ENCODE measurements at places on chromosomes 2 and 18.

GRCh38 chr2:66843847-66844246 lies 408.9 kb downstream of the MEIS1 start:
- no peak for DNase-seq

DNA sequence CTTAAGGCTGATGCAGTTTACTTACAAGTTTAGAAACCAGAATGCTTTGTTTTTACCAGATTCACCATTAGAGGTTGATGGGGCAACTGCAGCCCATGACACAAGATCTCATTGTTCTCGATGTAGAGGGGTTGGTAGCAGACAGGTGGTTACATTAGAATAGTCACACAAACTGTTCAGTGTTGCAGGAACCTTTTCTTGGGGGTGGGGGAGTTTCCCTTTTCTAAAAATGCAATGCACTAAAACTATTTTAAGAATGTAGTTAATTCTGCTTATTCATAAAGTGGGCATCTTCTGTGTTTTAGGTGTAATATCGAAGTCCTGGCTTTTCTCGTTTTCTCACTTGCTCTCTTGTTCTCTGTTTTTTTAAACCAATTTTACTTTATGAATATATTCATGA lies 99.4 kb upstream of the IL1R2 start:
- DNase-seq = no peak

- DNase-seq = peak; percentile 45
These were observed 4.9 kb upstream of the ZC3H8 start for GRCh38 chr2:112259509-112260294.

DNA sequence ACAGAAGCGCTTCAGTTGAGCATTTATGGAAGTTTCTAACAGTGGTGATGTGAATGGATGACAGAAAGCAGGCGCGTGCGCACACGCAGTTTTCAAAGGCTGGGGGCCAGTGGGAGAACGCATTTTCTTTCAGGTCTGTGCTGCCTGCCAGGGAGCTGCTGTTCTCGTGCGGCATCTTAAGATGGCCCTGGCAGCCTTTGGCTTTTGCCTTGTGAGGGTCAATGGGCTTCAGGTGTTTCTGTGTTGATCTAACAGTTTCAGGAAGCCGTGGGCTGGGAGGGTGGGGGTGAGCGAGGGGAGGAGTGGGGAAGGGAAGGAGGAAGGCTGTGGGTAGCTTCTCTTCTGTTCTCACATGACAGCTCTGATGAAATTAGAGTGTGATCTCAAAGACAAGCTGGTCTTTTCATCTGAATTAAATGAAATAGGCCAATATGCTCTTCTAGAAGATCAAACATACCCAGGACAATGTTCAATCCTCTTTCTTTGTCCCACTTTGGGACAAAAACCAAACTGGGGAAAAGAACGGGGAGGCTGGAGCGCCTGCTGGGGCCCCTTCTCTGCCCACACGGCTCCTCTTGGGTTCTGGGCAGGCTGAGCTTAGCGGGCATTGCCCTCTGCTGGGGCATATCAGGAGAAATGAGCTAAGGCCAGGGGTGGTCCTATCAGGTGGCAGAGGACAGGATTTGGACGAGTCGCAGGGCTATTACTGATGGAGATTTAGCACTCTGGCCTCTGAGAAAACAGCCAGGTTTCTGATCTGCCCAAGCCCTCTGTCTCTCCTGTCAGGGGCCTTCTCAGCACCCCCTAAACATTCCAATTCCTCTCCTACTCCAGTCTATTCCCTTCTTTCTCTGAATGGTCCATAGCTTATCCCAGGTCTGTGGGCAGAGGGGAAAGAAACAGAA lies 126.2 kb upstream of the LGALSL start:
- peak; percentile 75 for DNase-seq

GRCh38 chr2:120531863-120532600 lies 186.1 kb downstream of the INHBB start:
- DNase-seq = no peak

DNA sequence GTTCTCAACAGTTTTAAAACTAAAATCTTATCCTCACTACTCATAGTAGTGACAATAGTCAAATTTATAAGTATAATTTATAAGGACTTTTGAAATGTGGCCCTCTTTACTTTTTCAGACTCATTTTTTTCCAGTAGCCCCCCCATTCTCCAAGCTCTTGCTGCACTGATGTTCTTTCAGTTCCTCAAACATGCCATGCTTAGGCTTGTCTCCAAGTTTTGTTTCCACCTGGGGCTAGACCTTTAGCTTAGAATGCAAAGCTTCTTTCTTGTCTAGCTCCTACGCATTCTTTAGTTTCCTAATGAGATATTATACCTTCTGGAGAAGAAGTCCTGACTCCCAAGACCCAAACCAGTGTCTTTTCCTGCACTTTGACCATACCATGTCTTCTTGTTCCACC lies 222.6 kb downstream of the NOL4 start:
- no peak for DNase-seq

DNA sequence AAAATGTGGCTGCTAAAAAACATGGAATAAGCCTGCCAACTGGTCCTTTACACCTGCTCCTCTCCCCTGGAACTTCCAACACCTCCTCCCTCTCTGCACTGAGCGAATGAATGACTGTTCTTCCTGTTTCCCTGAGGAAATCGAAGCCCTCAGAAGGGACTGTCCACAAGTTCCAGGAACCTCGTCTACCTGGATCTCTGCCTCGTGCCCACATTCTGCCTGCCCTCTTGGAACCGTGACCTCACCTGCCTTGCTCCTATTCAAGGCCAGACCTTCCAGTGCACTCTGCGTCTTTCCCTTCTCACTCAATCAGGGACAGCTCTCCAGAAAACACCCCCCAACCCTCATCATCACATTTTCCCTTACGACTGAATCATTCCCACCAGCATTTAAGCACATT lies 4.4 kb upstream of the CAB39 start:
- DNase-seq = no peak

DNA sequence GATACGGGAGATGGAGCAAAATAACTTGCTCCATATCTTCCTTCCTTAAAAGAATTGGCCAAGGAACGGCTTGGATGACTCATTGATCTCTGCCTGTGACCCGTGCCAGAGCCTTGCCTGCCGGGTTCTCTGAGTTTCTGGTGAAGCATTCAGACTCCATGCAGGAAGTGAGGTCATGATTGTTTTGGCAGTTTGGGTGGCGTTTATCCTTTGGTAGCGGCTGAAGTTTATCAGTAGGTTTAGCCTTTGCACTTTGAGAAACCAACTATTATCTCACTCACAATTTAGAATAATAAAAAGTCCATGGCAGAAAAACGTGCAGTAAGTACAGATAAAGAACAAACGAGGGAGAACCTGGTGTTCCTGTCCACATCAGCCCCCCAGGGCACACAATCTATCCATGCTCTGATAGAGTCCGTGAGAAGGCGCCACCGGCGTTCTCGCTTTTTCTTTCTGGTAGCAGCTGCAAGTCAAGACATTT lies 15.0 kb upstream of the CTAGE1 start:
- peak; percentile 67 for DNase-seq

- DNase-seq = no peak
These were observed 495 bp upstream of the IL36RN start for GRCh38 chr2:113058411-113058994.

GRCh38 chr2:26933431-26934334 lies 36.8 kb upstream of the MAPRE3 start:
- DNase-seq = no peak

GRCh38 chr2:232549655-232550353 lies 553 bp downstream of the TIGD1 start:
- DNase-seq = no peak

GRCh38 chr2:118970396-118971135 lies 28.6 kb downstream of the MARCO start:
- no peak for DNase-seq

GRCh38 chr2:240343548-240343947 lies 91.9 kb upstream of the GPC1 start:
- no peak for DNase-seq

DNA sequence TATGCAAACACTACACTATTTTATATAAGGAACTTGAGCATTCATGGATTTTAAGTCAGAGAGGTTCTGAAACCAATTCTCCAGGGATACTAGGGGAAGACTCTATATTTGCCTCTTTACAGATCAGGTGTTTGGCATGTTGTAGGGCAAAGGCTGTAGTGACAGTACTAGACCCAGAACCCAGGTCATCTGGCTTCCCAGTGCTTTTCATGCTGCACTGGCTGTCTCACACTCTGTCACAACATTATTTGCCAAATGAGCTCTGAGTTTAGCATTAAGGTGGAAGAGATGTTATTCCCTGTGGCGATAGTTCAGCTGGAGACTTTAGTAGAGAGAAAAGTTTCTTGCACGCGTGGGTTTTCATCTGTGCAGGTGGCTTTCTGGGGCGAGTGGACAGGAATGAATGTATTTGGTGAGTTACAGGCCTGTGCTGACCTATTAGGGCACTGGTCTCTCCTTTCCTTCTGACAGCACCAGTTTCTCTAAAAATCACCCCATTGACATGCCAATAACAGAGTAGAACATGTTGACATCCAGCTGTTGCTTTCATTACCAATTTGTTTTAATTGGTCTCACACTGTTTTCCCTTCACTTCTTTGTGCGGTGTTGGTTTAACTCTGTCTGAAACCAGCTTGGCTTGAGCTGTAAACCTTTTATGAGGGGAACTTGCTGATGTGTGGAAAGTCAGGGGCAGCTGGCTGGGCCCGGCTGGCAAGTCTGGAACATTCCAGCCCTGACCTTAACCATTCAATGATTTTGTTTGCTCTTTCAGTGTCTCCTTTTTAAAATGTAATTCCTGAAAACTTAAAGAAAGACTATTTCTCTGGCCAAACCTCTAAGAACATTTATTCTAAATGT lies 643.0 kb upstream of the FAM98A start:
- no peak for DNase-seq

DNA sequence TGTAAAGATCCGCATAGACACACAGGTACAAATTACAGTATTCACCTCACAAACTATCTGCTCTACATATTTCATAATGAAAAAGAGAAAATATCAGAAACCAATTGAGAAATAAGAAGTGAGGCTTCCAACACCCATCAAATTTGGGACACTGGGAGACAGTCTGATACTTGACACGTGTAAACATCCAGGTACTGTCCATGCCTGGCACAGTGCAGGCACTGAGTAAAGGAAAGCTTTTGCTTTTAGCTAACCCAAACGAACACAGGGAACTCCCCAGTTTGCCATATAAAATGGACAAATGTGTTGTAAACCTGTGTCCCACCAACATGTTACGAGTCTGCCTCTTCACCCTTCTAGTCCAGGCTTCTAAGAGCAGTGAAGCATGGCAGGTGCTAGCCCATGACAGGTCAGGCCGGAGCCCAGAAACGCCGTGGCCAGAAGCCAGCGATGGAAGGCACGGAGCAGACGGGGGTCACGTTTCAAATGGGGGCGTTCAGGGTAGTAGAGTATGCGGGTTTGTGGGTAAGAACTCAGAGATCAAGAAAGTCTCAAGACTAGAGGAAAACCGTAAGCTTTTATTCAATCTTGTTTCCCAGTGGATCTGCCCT lies 27.0 kb downstream of the CDH2 start:
- DNase-seq = no peak

DNA sequence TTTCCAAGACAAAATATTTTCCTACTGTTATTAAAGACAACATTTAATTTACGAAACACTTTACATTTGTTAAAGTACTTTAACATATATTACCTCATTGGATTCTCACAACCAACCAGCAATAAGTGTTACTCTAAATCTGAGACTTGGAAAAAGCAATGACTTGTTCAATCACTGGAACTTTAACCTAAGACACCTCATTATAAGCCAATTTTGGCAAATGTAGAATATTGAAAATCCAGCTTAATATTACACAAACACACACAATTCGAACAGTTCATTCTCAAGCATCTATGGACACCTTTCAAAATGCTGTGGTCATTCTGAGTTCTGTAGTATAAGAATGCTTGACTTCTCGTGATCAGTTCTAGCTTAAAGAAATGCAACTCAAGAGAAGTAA lies 619.4 kb upstream of the CHAC2 start:
- DNase-seq = no peak

DNA sequence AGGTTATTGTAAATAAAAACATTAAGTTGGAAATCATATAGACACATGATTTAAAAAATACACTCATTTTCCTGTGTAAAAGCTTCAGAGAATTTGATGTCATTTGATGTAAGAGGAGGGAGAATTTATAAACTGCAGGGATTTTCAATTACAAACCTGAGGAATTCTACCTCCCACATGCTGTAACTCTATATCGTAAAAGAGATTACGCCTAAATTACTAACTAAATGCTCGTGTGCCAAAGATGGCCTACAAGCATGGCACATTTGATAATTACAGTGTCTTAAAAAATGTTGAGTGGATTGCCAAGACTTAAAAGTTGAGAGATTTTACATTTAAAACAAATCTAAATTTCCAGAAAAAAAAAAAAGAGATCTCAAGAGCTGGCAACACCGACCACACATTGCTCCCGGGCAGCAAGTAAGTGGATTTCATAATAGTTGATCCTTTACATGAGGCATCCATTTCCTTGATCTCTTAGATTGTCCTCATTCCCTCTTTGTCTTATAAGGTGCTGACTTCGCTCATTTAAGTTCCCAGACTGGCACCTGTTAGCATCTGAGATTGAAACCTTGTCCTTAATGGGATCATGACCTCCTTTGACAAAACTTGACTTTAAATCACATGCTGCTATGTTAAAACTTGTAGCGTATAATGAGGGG lies 840.3 kb upstream of the ZEB2 start:
- no peak for DNase-seq

DNA sequence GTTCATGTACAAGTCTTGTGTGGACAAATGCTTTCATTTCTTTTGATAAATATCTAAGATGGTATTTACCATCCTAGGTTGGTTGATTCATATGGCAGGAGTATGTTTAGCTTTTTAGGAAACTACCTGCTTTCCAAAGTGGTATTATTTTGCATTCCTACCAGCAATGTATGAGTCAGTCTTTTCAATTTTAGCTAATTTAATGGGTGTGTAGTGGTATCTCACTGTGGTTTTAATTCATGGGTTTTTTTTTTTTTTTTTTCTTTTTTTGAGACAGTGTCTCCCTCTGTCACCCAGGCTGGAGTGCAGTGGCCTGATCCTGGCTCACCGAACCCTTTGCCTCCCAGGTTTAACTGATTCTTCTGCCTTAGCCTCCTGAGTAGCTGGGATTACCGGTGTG lies 4.2 kb downstream of the ZNF512 start:
- DNase-seq = no peak

DNA sequence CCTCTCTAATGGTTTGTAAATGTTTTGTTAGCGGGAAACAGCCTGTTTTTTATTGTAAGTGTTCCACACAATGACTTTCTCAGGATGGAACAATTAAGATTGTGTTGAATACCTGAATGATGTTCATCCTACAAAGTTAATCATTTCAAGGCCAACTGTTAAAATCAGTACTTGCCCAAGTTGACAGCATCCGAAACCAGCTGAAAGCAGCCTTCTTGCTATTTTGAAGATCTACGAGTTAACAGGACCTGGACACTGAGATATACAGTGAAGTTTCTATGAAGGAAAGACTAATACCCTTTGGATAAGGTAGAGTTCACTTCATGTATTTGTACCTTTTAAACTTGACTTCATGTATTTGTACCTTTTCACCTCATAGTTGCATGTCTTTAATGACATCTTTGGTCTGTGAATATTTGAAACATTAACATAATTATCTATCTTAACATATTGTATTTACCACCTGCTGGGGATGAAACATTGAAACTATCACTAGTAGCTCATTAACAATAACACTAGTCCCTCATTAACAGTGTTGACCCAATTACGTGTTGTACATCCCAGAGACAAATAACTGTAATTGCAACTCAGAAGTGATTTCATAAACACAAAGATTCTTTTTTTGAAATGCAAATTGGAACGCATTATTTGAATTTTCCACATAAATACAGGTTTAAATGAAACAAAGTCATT lies 556.0 kb upstream of the MEX3C start:
- no peak for DNase-seq

GRCh38 chr2:30421604-30422443 lies 25.2 kb upstream of the LCLAT1 start:
- peak; percentile 56 for DNase-seq

GRCh38 chr2:17869128-17869527 lies 9.3 kb upstream of the KCNS3 start:
- no peak for DNase-seq

Data from COLO829 (cell line).